ENCODE measurements at places on chromosomes 5 and 9.

DNA sequence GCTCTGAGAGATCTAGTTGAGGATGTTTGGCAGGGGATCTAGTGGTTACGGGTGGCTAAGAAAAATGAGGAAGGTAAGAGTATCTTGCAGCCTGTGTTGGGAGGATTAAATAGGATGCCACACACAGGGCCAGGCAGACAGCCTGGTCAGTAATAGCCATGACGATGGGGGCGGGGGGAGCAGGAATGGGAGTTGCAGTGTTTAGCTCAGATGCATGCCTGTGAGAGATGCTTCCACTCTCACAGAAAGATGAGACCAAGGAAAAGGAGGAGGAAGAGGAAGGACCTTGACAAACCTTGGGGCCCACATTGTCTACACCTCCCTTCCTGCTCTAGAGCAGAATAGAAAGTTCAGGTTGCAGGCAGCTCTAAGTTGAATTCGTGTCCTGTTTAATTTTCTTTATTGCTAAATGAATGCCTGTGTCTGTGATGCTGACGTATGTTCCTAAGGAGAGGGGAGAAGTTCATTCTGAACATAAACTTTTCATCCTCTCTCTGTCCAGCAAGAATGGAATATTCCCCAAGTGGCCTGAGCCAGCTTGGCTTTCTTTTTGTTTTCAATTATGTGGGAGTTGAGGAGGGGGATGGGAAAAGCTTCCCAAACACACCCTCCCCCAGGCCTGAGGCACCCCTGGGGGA lies 28.7 kb downstream of the TGFBI start:
- DNase-seq = no peak

- DNase-seq = no peak
These were observed 321.9 kb downstream of the EBF1 start for GRCh38 chr5:158777647-158778350.

- peak; percentile 18 for DNase-seq
These were observed 19.6 kb upstream of the LIX1 start for GRCh38 chr5:97162045-97162444.

- DNase-seq = no peak
These were observed 54.6 kb upstream of the S1PR3 start for GRCh38 chr9:88936668-88937067.

DNA sequence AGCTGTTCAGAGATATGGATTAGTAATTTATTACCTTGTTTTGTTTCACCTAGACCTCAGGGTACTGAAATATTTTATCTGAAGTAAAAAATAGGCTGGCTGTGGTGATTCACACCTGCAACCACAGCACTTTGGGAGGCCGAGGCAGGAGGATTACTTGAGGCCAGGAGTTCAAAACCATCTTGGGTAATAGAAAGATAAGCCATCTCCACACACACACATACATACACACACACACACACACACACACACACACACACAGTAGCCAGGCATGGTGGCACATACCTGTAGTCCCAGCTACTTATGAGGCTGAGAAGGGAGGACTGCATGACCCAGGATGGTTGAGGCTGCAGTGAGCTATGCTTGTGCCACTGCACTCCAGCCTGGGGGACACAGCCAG lies 3.7 kb downstream of the ANXA2R start:
- no peak for DNase-seq

GRCh38 chr5:144395704-144396103 lies 225.0 kb downstream of the KCTD16 start:
- no peak for DNase-seq

- DNase-seq = peak; percentile 49
These were observed 51.2 kb upstream of the TESK1 start for GRCh38 chr9:35553670-35554543.

DNA sequence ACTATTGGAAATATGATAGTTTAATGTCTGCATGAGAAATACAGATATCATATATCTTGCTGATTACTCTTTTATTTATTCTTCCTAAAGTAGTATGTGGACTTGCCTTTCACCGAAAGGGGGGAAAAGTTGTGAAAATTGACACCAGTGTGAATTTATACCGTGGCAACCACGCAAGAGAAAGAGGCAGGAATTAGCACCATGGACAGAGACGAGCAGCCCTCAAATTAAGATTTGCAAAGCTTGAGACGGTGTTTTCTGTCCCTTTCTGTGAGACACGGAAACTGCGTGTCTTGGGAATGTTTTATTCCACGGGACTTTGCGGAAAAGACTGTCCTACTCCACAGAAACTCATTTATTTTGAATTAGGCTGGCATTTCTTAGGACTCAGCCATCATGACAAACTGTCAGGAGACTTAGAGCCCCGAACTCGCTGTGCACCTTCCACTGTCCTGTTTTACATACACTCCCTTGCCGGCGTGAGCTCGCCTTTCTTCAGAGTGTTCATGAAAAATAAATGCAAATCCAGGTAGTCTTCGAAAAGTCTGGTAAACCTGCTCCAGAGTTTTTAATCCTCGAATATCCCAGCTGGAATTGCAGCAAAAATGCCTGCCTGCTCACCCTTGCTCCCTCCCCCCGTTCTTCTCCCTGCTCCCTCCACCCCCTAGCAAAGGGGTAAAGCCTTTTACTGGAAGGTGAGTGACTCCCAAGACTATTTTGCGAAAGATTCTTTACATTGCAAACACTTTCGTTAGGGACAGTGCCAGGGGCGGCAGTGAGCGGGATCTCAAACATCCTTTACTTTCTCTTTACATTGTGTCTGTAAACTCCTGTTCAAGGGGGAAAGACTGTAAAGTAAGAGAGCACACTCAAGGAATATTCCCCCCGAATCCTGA lies 3.8 kb upstream of the ELAVL2 start:
- DNase-seq = no peak

GRCh38 chr9:89755821-89756220 lies 151.0 kb downstream of the GADD45G start:
- no peak for DNase-seq

DNA sequence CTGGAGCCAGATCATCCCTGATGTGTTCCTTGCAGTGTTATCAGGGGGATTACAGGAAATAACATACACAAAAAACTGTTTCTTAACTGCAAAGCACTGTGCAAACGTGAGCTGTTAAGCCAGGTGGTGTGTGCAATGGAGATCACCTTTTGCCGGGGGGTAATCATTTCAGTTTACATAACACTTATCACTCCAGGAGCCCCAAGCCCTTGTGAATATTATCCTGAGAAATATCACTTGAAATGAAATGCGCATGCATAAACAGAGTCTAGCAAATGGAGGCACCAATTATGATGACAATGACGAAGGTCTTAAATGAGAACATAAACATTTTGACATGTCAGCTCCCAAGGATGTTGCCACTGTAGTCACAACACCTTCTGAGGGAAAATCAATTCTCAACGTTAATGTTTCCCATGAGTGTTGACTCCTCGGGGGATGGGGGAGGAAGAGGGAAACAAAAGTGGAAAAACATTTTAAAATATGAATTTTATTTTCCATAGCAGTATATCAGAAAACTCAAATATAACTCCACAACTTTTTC lies 54.5 kb upstream of the RAD23B start:
- no peak for DNase-seq

DNA sequence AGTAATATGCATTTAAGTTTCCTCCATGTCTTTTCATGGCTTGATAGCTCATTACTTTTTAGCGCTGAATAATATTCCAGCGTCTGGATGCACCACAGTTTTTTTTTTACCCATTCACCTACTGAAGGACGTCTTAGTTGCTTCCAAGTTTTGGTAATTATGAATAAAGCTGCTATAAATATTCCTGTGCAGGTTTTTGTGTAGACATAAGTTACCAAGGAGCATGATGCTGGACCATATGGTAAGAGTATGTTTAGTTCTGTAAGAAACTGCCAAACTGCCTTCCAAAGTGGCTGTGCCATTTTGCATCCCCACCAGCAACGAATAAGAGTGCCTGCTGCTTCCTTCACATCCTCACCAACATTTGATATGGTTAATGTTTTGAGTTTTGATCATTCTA lies 195.6 kb downstream of the PIK3R1 start:
- no peak for DNase-seq

GRCh38 chr5:93279296-93279963 lies 301.6 kb downstream of the NR2F1-AS1 start:
- no peak for DNase-seq

- no peak for DNase-seq
These were observed 34.1 kb upstream of the C5orf47 start for GRCh38 chr5:173954671-173955521.

DNA sequence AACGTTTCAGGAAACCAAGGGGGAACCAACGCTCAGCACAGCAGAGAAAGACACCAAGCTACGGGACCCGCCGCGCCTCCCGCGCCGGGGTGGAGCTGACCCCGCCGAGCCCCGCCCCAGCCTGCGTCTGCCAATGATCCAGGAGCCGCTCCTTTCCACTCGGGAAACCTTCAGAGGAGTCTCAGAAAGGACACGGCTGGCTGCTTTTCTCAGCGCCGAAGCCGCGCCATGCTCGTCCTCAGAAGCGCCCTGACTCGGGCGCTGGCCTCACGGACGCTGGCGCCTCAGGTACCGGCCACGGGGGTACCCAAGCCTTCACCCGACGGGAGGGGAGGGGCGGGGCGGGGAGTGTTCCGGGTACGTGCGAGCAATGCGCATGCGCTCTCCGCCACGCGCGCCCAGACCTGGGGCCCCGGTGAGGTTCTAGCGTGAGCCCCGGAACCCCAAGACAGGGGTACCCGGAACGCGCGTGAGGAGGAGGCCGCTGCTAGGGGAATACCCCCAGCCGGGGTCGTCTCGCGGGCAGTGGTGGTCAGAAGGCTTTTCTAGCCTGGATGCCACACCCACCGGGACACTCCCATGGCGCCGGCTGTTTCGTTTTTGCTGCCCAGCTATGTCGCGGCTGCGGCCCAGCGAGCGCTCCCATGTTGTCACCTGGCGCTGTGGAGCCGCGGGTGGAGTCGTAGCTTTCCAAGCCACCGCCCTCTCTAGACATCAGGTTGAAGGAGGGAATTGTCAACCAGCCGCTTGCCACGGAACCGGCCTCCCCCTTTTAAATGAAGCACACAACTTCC lies at the start of gene NIPSNAP3A:
Gene NIPSNAP3A, plus strand, starts transcription at position 119 of the 794 bp plus-strand sequence. Its CDS starts 110 bp downstream, at position 229.
- peak; percentile 76 for DNase-seq

- no peak for DNase-seq
These were observed 392.3 kb downstream of the DMAC1 start for GRCh38 chr9:7407246-7407645.

DNA sequence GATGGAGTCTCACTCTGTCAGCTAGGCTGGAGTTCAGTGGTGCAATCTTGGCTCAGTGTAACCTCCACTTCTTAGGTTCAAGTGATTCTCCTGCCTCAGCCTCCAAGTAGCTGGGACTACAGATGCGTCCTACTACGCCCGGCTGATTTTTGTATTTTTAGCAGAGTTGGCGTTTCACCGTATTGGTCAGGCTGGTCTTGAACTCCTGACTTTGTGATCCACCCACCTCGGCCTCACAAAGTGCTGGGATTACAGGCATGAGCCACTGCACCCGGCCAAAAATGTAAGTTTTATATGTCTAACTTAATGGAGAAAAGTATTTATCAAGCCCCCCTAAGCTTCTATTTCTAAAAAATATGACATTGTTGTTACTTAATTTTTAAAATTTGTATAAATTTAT lies 98.2 kb upstream of the RIOK2 start:
- no peak for DNase-seq

DNA sequence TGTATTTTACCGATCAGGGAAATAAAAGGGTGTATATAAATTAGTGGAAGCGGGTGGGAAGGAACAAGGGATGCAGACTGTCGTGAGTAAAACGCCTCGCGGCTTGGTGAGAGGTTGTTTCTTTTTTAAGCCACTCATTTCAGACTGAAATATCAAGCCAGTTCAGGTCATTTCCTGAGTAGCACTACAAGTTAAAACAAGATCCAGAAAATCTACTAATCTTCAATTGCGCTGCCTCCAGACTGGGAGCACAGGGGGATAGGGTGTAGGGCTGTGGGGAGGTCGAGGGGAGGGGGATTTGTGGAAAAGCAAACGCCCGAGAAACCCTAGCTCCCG lies 140.8 kb downstream of the TSSK1B start:
- no peak for DNase-seq

DNA sequence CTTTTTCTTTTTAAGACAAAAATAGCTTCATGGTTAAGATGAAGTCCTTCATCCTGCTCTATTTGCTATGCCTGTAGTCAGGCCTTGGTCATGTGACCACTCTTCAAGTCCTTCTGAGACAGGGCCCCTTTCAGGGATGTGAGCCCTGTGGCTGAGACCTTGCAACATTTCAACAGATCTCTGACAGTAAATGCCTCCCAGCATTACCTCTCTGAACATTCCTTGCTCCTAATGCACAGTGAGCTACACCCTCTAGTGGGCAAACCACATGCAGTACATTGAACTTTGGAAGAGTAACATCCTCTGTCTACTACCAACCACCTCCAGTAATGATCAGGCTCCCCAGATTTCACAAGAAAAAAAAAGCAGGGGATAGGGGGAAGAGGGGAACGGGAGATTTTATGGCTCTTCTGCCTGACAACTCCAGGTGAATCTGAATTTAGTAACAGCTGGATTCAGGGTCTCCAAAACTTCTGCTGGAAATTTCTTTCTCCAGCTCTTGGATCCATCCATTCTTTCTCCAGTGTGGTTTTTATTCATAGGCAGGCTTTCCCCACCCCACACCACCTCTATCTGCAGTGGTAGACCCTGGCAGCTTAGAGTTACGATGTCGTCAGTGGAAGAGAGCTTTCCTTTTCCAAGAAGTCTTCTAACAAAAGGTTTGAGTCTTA lies 8.9 kb upstream of the FBXO38 start:
- no peak for DNase-seq

GRCh38 chr5:150777685-150778084 lies 872 bp upstream of the SMIM3 start:
- DNase-seq = no peak

- DNase-seq = no peak
These were observed 50.7 kb upstream of the VLDLR start for GRCh38 chr9:2570615-2571479.

DNA sequence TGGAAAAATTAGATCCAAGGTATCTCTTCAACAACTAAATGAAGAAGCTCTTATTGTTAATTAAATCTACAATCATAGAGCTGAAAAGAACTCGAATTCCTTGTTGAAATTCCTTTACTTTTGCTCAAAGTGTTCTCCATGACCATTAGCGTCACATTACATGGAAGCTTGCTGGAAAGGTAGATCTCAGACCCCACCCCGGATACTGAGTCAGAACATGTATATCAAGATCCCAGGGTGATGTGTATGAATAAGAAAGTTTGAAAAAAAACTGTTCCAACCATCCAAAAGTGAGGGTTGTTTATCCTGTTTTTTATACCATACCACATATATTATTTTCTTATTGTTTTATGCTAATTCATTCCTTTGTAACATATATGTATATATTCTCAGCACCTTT lies 237.1 kb upstream of the PUM3 start:
- no peak for DNase-seq

DNA sequence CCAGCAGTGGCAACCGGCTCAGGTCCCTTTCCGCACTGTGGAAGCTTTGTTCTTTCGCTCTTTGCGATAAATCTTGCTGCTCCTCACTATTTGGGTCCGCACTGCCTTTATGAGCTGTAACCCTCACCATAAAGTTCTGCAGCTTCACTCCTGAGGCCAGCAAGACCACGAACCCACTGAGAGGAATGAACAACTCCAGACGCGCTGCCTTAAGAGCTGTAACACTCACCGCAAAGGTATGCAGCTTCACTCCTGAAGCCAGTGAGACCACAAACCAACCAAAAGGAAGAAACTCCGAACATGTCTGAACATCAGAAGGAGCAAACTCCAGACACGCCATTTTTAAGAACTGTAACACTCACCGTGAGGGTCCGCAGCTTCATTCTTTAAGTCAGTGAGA lies 103.5 kb downstream of the GLIS3 start:
- DNase-seq = no peak
